ENCODE measurements at places on chromosomes 3 and 15.

DNA sequence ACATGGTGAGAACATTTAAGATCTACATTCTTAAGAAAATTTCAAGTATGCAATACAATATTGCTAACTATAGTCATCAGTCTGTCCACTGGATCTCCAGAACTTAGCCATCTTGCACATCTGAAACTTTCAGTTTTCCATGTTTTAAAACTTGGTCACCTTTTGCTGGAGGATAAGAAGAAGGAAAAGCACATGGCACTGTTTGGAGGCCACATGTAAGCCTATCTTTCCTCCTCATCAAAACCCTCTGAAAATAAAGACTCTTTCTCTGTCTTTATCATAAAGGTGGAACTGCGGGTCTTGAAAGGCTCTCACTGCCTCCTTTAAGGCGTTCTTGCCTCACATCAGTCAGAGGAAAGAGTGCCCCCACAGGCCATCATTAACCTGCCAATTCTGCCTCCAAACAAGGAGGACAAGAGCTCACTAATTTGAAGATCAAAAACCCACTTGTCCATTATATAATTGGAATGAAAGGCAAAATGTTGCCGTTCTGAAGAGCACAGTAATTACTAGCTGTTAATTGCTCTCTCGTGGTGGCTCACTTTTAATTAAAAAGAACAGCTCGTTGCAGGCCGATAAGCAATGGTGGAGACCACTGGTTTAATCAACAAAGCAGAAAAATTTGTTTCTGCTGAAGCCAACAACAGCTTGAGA, 157.8 kb downstream of the MECOM start:
- DNase-seq: no peak

DNA sequence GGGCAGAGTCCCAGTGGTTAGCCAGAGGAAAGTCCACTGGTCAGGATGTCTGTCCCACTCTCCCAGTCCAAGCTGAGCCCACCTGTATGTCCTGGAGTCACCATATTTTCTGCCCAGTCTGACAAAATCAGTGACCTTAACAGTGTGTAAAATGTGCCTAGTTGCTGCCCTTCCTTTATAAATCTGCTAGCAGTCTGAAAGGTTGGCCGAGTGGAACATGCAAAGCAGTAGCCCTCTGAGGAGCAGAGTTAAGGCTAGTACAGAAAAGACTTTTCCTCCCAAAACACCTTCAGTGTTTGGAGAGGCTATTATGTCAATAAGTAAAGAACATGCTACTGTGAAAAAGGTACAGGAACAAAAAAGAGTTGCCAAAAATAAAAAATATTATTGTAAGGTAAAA, 15.3 kb downstream of the TTC21A start:
- DNase-seq: no peak

- DNase-seq: no peak
Observed at GRCh38 chr3:163786416-163786815, 1291.9 kb downstream of the SI start.

DNA sequence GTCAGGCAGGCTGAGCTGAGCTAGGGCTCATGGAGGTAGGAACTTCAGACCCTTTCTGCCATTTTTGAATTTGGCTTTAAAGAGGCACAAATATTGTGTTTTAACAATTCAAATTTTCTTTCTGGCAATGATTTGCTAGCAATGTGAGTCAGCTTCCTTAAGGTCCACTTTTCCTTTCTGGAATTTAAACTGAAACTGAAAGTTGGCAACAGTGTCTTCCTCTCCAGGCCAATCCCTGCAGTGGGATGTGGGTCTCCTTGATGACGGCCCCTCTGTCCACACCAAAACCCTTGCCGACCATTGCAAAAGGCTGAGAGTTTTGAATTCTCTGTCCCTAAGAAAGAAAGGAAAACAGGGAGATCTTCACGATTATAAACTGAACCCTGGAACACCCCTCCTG, 27.1 kb downstream of the RPSA start:
- DNase-seq: no peak

DNA sequence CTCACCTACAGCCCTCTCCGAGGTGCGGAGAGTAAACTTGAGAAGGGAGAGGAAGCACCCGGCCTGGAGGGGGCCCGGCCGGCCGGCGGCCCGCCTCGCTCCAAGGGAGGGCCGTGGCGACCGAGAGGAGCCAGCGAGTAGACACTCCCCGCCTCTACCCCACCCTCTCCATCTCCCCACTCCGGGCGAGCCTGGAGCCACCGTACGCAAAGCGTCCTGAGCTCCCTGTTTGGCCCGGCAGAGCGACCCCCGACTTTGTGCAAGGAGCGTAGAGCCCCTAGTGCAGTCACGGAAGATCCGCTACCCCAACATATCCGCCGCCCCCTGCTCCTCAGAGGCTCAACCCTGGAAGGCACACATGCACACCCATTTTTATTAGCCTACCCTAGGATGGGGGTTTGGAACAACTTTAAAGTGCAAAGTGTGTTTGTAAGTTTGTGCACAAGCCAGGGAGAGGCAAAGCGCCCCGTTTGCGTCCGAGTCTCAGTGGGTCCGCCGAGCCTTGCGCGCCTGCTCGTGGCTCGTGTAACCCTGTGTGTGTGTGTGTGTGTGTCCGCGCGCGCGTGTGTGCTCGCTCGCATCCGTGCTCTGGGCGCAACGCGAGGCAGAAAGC, 508 bp upstream of the SMAD6 start:
- peak; percentile 6 for DNase-seq
